ENCODE measurements at places on chromosomes 6 and 20.

- no peak for DNase-seq
These were observed 34.5 kb upstream of the NOL4L start for GRCh38 chr20:32619586-32619985.

GRCh38 chr20:24693466-24694156, 224.2 kb downstream of the SYNDIG1 start:
- DNase-seq = no peak

- DNase-seq = no peak
These were observed 191.2 kb upstream of the PREP start for GRCh38 chr6:105593805-105594671.

- DNase-seq = no peak
These were observed 231.2 kb downstream of the ANKRD60 start for GRCh38 chr20:57996936-57997890.

- DNase-seq = no peak
These were observed 31.8 kb downstream of the SUN5 start for GRCh38 chr20:32972181-32973076.

GRCh38 chr20:51939259-51939585, 136.9 kb upstream of the SALL4 start:
- DNase-seq = no peak

- no peak for DNase-seq
These were observed 600.6 kb upstream of the CHD6 start for GRCh38 chr20:42218621-42219374.

DNA sequence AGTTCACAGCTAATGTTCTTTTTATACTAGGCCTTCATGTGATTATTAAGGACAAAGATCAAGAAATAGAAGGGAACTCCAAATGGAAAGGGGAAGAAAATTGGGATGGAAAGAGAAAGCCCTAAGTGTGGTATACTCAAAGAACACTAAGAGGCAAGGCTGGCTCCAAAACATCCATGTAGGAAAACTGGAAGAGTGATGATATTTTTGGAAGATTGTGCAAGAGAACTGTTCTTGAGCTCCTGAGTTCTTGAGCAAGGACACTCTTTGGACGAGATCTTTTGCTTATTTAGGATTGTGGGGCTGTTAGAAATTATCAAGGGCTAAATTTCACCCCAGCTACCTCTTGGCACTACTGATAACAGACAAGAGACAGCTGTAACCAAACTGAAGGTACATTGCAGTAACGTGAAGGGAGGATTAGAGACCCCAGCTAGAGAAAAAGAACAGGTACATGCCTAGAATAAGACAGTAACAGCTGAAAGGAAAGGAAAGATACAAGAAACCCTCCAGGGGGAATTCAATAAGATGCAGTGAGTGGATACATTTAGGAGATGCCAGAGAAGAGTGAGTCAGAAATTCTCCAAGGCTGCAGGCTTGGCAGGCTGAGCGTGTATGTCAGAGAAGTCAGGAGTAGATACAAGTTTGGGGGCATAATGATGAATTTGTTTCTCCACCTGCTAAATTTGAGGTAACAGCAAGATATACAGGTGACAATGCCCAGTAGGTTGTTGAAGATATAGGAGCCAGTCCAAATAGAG, 69.7 kb downstream of the CBLN4 start:
- DNase-seq = no peak

- DNase-seq = no peak
These were observed 3.9 kb upstream of the TRIM38 start for GRCh38 chr6:25958700-25959162.

DNA sequence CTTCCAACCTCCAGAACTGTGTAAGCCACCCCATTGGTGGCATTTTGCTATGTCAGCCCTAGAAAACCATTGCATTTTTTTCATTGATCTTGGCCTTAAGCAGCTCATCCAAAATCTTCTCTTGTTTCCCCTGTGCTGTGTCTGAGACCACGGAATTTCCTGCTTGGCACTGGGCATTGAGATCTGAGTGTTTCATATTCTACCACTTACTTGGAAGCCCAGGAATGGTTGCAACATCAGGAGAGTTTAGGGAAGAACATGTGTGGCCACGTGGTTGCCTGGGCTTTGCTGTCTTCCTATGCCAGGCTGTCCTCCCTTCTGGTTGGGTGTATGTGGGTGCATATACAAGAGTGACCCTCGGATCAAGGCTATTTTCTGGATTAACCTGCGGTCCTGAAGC, 139.3 kb upstream of the PMEPA1 start:
- DNase-seq = no peak

DNA sequence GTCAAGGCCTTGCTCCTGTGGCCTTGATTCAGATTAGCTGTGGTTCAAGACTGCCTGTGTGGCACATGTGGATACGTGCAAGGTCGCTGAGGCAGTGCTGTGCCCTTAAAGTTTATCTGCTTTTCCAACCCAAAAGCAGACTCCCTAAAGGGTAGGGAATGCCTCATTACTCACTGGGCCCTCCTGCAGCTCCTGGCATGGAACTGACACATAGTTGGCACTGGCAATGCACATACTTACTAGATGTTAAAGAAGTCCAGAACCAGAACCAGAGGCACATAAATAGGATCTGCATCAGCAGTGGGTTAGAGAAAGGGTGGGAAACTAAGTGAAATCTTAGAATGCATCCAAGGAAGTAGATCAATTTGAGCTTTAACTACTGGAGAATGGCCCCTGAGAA, 90.6 kb upstream of the MLN start:
- DNase-seq = no peak

DNA sequence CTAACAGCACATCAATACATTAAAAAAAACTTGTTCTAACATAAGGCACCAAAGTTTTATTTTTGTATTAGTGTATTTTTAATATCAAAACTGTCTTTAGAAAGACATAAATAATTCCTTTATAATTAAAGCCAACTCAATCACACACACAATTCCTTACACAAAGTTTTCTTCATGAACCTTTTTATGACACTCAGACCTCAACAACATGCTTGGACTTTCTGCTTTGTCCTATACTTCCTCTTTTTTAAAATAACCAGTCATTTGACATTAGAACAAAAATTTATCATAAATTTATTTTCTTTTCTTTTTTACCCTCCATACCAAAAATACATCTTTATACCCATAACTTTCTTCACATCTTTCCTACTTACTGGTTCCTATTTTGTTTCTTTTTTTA, 292.0 kb upstream of the ARID1B start:
- no peak for DNase-seq

All from activated naive CD4-positive, alpha-beta T cell (primary cell).